ENCODE measurements at places on chromosomes 11 and 22.

DNA sequence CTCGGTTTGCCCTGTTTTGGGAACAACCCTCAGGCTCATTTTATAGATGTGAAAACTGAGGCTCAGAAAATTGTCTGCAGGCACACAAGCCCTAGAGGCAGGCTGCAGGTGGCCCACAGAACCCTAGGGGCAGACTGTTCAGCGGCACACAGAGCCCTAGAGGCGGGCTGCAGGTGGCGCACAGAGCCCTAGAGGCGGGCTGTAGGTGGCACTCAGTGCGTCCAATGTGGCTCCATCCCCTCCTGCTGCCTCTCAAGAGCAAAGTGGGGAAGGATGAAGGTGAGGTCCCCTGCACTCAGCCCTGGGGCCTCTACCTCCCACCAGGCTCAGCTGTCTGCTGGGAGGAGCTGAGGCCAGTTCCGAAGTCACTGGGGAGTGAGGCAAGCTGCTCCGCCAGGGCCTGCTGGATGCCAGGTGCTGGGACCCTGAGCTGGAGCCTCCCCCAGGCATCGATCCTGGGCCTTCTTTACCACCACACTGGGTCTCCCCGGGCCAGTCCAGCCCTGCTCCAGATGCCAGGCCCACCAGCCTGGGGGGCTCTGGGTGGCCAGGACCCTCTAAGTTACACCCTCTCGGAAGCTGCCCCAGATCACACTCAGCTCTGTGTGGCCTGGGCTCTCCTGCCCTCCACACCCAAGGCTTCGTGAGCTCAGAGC is 2.3 kb downstream of the ACY3 start:
- DNase-seq: no peak

DNA sequence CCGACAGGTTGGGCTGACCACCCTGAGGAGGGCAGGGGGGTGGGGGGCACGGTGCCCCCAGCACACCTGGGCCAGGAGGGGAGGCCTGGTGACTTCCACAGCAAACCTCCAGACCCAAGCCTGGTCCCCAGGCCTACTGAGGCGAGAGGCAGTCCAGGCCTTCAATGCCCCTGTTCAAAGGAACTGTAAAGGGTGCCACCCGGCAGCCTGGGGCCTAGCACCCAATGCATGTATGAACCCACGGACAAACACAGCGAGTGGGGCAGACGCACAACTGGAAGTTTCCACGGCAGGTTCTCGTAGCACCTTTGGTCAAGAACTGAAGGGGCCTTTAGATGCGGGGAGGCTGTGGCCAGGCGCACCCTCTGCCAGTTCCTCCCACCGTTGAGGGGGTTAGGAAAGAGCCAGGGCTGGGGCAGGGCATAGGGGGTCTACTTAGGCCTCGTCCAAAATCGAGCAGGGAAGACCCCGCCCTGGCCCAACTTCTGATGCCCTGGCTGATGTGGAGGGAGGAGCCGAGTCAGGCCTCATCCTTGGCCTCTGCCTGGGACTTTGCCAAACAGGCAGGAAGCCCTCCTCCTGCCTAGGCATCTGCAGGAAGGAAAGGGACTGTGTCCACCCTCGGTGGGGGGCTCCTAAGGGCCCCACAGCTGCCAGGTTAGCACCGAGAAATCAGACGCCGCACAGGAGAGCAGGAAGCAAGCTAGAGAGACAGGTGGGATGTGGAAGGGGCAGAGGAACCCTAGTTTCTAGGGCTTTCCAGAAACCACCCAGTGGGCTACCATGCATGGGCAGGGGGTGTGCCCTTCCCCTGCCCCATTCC is 6.6 kb downstream of the CBX6 start:
- DNase-seq: no peak

- no peak for DNase-seq
Measured at GRCh38 chr11:128764424-128765095, 70.7 kb downstream of the FLI1 start.

DNA sequence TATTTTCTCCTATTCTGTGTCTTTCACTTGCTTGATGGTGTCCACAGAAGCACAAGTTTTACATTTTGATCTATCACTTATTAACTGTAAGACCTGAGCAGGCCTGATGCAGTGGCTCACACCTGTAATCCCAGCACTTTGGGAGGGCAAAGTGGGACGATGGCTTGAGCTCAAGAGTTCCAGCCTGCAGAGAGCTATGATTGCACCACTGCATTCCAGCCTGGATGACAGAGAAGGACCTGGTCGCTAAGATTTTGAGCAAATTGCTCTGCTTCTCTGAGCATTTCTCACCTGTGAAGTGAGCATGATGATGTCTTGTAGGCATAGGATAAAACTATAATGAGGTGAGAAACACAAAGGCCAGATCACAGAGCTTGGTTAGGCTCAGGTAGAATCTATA is 6.7 kb downstream of the CCDC87 start:
- DNase-seq: no peak

- DNase-seq: no peak
Measured at GRCh38 chr11:73216465-73216864, 1.6 kb upstream of the P2RY2 start.

- no peak for DNase-seq
Measured at GRCh38 chr22:23569716-23570115, 10.4 kb downstream of the IGLL1 start.

DNA sequence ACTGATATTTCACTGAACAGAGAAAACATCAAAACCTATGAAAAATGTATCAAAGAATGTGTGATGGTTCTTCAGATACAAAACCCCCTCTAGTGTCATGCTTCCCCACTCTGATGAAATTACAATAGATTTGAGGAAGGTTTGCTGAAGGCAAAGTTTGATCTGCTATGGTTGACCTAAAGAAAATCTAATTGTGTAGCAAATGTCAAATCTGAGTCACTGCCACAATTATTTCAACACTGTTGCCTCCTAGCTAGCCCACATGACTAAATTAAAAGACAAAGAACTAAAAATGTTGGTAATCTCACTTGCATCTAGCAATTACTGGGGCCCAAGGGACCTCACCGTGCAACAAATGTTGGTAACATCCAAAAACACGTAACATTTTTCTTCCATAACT is 728.0 kb downstream of the DLG2 start:
- DNase-seq: no peak

- DNase-seq: peak; percentile 98
Measured at GRCh38 chr22:25747245-25747944, 5.4 kb downstream of the MYO18B start.

GRCh38 chr11:88183233-88183632 is 8.0 kb upstream of the RAB38 start:
- no peak for DNase-seq

DNA sequence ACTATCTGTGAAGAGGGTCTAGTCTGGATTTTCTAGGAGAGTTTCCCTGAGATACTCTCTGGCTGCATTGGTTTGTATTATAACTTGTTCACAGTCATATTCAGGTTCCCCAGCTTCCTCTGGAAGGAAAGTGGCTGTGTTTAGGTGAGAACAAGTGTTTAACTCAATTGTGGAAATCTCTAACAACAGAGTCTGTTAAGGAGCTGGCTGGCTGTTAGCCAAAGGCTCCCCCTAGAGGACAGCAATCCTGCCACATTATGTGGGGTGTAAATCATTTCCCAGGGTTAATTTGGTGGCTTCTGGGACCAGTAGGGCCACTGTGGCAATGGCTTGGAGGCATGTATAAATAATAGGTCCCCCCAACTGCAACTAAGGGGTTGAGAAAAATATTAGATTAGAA is 18.4 kb downstream of the MS4A6E start:
- DNase-seq: no peak

- peak; percentile 86 for DNase-seq
Measured at GRCh38 chr22:24146791-24147353, 34.4 kb upstream of the SUSD2 start.

DNA sequence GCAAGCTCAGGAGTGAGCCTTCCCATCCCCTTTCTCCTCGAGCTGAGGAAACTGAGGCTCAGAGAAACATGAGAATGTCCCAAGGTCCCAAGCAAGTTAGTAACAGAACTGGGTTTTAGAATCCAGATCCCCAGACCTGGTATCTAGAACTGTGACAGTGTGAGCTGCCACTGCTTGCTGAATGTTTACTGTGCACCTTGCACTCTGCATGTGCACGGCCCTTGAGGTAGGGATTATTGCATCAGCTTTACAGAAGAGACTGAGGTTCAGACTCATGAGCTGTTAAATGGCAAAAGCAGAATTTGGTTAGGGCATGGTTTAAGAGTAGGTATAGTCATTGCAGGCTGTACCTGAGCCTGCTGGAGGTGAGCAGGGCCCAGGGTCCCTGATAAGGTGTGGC is 3.8 kb upstream of the MPPED1 start:
- no peak for DNase-seq

DNA sequence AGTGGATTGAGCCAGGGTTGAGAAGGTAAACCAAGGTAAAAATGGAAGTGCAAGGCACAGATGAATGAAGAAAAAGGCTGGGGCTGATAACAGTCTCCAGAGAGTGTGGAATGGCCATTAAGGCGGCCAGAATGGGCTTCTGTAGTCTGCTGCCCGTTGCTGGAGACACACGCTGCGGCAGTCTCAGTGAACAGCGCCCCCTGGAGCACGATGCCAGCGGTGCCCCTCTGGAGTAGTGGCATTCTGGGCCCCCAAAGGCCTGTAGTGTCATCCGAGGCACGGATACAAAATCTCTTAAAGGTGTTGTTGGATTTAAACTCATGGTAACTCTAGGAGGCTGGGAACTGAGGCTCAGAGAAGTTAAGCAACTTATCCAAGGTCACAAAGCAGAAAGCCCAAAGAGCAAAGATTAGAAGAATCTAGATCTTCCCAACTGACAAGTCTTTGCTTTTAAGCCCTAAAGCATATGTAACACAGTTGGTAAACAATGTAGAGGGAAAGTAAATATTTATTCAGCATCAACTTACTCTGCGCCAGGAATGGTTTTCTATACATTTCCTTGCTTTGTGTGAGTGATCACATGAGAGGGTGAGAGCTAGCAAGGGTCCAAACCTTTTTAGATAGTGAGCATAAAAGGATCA is 18.2 kb downstream of the KCNJ1 start:
- DNase-seq: peak; percentile 59
